A549 (cell line): ENCODE measurements at places on chromosomes 6 and 20.

DNA sequence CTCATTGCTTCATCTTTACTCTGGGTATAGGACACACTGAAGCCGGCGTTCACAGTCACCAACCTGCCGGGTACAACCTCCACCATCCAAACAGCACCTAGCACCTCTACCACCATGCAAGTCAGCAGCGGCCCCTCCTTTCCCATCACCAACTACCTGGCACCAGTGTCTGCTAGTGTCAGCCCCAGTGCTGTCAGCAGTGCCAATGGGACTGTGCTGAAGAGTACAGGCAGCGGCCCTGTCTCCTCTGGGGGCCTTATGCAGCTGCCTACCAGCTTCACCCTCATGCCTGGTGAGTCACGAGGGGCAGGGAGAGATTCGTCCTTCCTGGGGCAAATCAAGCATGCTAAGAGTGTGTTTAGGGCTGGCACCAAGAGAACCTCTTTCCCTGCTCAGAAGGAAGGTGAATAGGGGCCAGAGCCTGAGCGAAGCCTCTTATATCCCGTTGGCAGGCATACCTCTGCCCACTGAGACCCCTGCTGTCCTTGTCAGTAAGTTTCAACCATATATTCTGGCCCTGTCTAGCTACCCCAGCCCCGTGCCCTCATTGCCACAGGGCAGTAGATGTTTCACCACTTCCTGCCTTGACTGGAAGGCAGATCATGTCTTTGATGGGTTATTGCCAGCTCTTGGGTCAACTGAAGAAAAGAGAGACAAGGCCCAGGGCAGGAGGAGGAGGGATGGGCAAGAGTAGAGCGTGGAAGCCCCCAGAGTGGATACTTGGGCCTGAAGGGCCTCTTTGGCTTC, 4.8 kb downstream of the SRF start:
- no peak for DNase-seq

DNA sequence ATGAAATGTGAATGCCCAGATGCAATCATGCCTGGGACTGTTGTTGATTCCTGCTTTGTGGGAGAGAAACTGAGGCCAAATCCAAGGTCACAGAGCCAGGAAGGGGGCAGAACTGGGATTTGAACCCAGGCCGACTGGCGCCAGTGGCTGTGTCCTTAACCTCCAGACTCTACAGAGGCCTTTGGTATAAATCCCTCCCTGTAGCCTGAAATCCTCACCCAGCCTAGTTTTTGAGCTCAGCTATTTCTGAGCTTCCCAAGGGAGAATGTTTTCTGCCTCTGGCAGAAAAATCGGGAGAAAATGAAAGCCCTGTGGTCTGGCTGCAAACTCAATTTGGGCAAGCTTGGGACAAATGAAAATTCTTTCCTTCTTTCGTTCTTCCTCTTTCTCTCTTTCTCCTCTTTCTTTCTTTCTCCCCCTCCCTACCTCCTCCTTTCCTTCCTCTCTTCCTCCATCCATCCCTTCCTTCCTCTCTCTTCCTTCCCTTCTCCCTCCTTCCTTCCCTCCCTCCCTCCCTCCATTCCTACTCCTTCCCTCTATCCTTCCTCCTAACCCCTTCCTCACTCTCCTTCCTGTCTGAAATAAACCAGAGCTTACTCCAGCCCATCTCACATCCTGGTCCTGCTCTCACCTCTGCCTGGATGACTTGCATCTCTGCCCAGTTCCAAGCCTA, 34.9 kb downstream of the SNAI1 start:
- DNase-seq = no peak

DNA sequence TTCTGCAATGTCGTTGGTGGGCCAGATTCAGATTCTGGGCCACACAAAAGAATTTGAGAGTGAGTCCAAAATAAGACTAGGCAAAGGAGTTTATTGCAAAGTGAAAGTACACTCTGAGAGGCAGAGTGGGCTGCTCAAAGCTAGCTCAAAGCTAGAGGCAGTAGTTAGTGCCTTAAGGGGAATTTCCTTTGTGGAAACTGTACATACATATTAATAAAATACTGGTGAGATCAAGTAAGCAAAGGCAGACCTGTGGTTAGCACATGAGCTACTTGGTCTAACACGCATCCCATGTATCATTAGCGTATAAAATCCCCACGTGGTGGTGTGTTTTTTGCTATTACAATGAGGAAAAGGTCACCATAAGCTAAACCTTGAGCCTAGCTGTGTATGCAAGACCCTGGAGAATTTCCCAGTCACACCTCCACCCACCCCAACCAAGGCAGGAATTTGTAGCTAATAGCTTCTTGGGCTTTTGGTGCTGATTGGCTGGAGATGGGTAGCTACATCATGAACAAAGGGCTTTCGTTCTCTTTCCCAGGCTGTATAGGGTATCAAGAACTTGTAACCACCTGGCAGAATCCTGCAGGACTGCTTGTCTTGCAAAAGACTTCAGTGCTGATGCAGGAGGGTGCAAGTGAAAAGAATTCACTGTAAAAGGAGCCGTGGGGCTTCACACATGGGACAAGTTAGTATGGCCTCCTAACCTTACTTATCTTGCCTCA, 14.7 kb upstream of the TRIM26 start:
- no peak for DNase-seq

DNA sequence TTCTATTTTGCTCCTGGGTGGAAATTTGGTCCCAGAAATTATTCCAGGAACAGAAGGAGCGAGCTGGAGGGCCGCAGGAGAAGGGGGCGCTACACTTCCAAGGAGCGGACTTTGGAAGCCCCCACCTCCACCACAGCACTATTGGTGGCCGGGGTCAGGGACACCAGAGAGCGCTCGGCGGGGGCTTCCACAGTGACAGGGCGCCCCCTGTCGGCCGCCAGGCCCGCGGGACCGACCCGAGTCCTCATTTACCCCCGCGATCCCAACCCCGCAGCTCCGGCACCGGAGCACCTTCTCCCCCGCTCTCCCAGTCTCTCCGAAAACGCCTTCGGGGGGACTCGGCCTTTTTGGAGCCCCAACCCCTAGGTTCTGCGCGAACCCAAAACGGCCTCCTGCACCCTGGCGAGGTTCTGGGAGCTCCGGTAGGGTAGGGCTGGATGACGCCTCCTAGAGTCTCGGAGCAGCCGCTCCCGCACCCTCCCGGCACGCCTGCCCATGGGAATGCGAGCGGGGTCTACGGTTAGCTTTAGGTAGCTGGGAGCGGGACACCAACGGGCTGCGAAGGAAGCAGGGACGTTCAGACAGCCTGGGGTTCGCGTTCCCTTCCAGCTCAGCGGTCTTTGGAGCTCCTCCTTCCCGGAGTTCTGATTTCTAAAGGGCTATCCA, 2.4 kb upstream of the FOXA2 start:
- peak; percentile 71 for DNase-seq

DNA sequence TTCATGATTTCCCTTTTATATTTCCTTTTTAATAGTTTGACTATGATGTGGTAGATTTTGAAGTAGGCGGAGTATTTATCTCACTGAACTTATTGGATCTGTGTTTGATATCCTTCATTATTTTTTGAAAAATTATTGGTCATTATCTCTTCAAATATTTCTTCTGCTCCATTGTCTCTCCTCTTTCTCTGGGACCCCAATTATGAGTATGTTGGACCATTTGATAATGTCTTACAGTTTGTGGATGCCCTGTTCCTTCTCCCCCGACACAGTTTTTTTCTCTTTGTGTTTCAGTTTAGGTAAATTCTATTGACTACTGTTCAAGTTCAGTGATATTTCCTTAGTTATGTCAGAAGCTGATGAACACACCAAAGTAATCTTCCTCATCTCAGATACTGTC, 49.4 kb upstream of the COL10A1 start:
- DNase-seq = no peak

DNA sequence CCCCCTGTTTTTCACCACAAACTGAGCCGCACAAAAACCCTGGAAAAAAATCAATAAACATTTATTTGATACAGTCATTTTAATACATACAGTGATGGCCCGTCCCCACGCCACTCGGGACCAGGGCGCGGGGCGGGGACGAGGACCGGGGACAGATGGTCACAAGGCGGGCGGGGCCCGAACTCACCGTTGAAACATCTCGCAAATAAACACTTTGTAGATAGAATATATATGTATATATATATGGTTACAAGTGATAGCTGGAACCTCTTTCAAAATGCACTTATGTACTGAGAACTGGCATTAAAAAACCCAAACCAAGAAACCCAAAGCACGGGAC, 418 bp upstream of the UCKL1 start:
- no peak for DNase-seq

- DNase-seq = no peak
Observed at GRCh38 chr20:1788044-1788443, 107.2 kb upstream of the SIRPA start.

DNA sequence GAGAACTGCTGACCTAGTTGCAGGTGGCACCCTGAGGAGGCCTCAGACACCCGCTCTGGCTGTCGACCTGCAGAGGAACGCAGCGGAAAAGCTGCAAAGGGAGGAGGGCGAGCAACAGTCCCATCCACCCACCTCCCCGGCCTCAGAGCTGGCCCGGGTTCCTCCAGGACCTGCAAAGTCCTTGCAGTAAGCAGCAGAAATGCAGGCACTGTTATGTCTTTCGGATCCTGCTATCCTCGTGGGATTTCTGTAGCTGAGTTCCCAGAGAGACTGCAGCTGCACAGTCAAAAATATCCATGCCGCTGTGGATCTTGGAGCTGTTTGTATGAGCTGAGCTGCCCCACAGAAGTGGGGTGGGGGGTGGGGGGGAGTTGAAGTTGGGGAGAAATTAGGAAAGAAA, 251.3 kb downstream of the ANKRD60 start:
- DNase-seq = no peak

DNA sequence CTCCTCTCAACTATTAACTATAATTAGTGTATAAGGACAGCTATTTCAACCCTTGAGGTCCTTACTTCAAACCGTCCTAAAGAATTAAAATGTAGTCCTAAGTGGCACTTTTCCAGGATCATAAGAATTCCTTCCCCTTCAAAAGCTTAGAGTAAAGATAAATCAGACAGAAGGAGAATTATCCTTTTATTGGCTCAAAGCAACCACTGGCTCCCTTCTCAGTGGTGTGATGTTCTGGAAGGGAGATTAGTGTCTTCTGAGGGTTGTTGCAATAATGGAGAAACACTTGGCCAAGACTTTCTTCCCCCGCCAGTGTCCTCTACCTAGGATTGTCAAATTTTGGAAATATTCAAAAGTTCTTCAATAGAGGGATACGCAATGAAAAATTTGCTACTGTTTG, 89.1 kb upstream of the PLEKHG1 start:
- no peak for DNase-seq

DNA sequence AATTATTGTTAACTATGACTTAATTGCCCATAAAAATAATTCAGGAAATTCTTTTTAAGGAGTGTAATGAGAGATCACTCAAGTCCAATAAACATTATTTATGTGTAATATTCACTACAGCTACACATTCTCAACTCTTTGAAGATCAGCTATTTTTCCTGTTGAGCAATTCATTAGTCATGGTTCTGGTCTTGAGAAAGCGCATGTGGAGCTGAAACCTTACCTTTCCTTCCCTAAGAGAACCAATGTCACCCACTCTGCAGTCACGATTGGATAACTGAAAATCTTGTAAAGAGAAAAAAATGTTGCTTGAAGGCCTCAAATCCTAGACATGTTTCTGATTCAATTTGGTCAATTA, 736.9 kb upstream of the MARCKS start:
- peak; percentile 70 for DNase-seq

DNA sequence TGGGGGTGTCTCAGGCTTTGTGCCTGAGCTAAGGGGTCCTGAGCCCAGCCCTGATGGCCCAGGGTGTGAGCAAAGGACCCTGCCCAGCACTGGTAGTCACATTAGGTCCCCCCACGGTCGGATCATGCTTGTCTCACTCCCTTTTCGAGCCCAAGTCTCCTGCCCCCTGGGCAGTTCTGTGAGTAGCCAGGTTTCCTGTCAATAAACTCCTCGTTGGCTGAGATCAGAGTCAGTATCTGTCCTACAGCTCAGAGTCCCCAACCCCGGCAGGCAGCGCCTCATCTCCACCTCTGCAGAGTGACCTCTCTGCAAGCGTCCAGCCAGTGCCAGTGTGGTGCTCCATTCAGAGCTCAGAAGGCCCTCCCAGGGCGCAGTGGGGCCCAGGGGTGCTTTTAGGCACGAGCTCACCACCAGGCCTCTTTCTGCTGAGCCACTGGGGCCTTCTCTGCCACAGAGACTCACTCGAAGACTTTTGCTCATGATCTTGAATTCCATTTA, 93.7 kb upstream of the PMEPA1 start:
- no peak for DNase-seq

- no peak for DNase-seq
Observed at GRCh38 chr6:159172091-159172491, 2.9 kb downstream of the FNDC1 start.

DNA sequence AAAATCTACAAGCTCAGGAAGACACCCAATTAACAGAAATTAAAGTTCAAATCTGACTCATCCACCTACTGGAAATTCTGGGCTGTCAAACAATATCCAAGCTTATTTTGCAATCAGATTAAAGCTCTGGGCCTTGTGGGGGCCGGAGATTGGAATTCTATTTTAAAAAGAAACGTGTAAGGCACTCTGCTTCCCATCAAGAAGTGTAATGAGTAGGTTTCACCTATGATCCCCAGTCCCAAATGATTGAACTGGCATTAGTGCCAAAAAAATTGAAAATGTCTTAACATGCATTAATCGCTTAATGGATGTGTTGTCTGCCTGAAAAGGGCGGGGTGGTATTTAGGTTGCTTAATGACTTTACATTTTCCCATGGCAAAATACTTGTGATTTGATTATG, 542.4 kb upstream of the BTBD3 start:
- no peak for DNase-seq

DNA sequence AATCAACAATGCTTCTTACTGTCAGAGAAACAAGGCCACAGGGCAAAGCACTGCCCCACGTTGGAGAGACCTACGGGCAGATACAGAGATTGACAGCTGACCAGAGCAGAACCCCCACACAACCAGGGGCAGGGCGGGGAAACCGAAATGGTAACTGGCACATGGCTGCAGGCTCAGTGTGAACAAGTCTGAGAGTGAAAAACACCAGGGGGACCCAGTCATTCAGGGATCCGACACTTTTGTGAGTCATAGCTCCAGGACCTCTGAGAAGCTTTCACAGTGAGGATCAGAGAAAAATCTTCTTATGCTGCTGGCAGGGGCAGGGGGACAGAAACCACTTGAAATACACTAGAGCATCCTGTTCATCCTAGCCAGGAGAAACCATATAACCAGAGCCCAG, 254.2 kb downstream of the C6orf118 start:
- peak; percentile 4 for DNase-seq

DNA sequence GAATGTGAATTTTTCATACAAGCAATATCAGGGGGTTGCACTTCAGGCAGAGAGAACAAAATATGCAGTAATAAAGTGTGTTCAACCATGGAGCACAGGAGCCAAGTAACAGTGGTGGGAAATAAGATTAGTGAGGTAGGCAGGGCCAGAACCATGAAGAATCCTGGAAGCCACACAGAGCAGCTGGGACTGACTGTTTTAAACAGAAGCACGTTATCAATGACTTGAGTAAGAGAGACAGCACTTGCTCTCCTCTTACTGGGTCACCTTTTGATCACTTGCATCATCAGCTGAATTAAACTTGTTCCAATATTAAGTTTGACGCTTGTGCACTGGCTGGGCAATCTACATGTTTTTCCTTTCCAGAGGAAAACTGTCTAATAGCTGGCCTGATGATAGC, 238.5 kb downstream of the TBX18 start:
- DNase-seq = no peak

- DNase-seq = no peak
Observed at GRCh38 chr6:75842732-75843131, 93.7 kb downstream of the MYO6 start.
